ENCODE measurements at places on chromosomes 13 and 19. TPM values are rescaled to one million over a fixed set of nuclear protein-coding genes. Genes with fewer than 3 reads are reported as not detected.

- DNase-seq: no peak
Measured at GRCh38 chr13:50927701-50928100, 18.1 kb downstream of the RNASEH2B start.

RDH8 gene
- total RNA-seq: not detected

DNA sequence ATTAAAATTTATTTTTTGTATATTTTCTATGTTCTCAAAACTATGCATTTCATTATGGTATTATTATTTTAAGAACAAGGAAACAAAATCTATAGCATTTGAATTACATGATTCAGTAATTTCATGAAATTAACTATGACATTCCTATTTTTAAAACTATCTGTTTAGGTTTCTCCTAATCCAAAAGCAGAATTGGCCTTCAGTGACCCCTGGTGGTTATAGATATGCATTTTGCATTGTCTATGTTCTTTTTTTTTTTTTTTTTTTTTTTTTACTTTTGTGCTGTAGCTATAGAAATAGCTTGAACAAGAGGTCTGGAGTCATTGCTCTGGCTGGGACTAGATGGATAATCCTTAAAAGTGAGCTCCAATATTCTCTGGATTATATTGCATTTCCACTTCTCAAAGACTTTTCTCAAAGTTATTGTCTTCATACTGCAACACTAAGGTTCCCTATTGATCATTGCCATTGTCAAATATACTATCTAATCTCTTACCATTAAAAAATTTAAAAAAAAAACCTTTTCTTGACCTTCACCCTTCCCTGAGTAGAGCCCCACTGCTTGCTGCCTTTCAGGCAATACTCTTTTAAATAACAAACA, 15.9 kb upstream of the DNAJC3 start:
- no peak for DNase-seq

DNA sequence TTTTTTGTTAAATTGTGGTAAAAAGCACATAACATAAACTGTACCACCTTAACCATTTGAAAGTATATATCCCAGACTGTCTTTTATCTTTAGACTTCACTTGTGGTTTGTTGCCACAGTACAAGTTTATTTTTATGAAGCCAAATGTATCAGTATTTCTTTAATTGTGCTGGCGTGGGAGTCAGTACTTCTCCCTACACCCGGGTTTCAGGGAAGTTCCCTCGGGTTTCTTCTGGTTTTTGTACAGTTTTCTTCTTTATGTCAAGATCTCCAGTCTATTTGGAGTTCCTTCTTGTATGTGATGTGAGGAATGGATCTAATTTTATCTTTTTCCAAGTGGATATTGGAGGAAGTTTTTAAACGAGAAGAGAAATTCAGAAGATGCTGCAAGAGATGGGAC, 20.5 kb downstream of the CCDC8 start:
- no peak for DNase-seq

CYP4F3 gene
- 4.8 TPM for total RNA-seq

GRCh38 chr19:23527797-23528196, 132.5 kb upstream of the ZNF91 start:
- no peak for DNase-seq

ZNF492 gene
- total RNA-seq: 0.62 TPM

COLGALT1 gene
- 84.0 TPM for total RNA-seq

GJB2 gene
- total RNA-seq: 6.4 TPM

DNA sequence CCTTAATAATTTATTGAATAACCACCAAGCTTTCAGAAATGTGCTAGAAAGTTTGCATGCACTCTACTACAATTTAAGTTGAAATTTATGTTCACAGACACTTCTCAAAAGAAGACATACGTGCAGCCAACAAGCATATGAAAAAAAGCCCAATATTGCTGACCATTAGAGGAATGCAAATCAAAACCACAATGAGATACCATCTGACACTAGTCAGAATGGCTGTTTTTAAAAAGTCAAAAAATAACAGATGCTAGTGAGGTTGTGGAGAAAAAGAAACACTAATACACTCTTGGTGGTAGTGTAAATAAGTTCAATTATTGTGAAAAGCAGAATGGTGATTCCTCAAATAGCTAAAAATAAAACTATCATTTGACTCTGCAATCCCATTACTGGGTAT, 308.8 kb upstream of the PCDH9 start:
- no peak for DNase-seq

DNA sequence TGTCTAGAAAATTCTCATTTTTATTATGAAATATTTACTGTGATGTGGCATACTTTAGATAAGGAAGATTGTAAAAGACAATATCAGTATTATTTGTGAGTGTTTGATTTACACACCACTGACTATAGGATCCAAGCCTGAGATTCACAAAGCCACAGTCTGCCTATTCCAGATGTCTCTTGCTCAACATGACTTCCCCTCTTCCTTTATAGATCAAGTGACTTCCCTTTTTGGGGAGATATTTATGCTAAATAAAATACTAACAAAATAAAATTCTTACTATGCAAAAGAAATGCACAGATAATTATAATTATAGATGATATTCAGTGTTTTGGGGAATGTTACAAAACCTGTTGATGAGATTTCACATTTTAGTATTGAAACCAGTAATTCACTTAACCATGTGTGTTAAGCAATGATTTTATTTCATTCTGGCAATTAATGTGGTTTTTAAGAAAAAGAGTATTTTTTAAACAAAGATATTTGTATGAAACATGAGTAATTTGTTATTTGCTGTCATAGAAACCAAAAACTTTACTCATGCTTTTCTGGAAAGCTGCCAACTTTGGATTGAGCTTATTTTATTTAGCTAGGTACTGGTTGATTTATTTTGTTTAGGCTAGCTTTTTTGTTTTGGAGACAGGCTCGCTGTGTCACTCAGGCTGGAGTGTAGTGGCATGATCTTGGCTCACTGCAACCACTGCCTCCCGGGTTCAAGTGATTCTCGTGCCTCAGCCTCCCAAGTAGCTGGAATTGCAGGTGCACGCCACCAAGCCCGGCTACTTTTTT, 13.7 kb upstream of the GPR183 start:
- no peak for DNase-seq

DNA sequence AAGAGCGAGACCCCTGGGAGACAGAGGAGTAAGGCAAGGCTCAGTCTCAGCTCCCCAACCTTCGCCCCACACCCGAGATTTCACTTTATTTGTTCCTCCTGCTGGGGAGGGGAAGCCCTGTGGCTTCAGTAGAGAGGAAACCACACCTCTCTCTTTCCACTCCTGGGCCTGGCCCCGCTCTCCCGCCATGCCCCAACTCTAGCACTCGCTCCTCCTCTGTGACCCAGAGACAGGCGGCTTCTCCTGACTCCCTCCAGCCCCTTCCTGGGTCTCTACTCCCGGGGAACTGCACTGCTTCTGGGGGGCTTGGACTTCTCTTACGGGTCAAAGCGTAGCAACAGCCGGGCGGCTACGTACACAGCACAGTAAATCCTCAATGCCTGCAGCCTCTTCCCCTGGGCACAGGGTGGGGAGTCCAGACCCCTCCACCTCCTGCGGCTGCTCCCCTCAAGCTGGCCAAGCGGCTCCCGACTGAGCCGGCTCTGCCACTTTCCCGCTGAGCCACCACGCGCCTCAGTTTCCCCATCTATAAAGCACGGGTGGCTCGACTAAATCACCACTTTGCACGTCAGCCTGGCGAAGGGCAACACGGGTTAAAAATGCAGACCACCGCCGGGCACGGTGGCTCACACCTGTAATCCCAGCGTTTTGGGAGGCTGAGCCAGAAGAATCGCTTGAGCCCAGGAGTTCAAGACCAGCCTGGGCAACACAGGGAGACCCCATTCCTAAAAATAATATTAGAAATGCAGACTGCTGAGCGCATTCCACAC, 1.4 kb downstream of the RNF126 start:
- DNase-seq: no peak

DNA sequence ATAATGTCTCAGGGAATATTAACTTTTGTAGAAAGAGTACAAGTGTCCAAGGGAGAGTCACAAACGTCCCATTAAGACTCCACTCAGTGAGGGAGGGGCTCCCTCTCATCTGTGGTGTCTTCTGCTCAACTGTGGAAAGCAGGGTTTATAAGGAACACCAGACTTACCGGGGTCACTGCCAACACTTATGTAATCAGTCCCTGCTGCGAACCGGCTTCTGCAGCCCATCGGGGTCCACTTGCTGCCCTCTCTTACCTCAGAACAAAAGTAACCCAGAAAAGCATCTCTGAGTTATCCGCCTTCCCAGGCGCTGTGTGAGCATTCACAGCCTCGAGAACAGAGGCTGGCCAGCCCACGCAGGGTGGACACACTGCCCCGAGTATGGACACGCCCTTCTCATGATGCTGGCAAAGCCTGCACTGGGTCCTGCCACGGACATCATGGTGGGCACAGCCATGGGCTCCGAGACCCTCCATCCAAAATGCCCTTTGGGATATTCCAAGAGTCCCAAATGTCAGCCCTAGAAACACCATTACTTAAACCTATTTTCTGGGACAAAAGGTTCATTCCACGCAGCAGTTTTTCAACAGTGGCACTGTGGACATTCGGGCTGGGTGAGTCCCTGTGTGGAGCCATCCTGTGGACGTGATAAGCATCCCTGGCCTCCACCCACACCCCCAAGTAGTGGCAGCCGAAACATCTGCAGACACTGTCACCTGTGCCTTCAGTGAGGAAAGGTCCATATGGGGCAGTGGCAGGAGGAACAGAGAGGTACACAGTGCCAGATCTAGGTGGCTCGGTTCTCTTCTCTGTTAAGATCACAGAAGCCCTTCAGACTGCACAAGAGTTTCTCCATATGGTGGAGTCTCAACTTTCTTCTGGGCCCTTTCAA, 63.9 kb downstream of the STK24 start:
- no peak for DNase-seq

DNA sequence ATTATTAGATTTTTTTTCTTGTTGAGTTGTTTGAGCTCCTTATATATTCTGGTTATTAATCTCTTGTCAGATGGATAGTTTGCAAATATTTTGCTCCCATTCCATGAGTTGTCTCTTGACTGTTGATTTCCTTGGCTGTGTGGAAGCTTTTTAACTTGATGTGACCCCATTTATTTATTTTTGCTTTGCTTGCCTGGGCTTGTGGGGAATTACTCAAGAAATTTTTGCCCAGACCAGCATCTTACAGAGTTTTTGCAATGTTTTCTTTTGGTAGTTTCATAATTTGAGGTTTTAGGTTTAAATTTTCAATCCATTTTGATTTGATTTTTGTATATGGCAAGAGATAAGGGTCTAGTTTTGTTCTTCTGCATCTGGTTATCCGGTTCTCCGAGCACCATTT, 124.7 kb downstream of the PCCA start:
- no peak for DNase-seq

- no peak for DNase-seq
Measured at GRCh38 chr19:10430505-10431253, 10.3 kb downstream of the PDE4A start.

DNA sequence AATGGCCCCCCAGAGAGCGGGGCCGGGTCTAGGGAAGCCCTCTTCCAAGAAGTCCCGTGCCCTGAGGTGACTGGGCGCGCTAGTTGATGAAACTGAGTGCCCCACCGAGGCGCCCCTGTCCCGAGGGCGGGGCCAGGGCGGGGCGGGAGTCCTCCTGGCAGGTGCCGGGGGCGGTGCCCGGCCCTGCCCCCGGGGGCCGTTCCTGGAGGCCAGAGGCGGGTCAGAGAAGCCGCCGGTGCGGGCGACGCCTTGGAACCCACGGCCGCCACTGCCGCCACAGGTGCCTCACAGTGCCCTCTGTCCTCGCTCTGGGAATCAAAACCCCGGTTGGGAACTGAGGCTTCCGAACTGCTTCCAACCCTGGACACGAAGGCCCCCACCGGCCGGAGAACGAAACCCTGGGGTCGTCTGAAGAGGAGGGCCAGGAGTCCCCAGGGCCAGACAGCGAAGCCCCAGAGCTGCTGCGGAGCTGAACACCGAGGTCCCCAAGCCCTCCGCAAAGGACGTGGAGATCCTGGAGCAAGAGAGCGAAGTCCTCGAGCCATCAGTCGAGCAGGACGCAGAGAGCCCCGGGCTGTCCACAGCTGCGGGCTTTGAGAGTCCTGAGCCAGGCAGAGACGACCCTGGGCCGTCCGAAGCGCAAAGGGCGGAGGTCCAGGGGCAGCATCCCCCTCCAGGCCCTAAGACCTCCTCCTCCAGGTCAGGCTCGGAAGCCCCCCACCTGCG, at the start of gene MISP3:
Gene MISP3 (plus strand): TSS at position 252 of the 726 bp plus-strand sequence. CDS start 524 bp downstream, outside the sequence.
- DNase-seq: peak; percentile 68

- no peak for DNase-seq
Measured at GRCh38 chr13:20351281-20352022, 119.3 kb upstream of the GJB6 start.

ANO8 gene
- total RNA-seq: 14.8 TPM

DNA sequence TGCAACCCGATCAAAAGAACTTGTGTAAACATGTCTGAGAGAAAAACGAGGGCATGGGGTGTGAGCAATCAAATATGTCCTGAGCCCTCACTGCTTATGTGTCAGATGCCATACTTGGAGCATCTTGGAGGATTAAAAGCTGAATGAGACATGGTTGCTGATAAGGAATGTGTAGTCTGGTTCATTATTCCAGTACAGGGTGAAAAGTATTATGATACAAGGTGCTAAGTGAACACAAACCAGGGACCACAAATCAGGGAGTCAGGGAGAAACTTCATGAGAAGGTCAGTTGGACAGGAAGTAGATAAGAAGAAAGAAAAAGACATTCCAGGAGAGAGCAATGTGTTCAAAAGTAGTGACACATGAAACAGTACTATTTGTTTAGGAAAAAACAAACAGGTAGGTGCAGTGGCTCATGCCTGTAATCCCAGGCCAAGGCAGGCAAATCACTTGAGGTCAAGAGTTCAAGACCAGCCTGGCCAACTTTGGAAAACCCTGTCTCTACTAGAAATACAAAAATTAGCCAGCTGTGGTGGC, 2.0 kb upstream of the RCBTB1 start:
- no peak for DNase-seq

DNA sequence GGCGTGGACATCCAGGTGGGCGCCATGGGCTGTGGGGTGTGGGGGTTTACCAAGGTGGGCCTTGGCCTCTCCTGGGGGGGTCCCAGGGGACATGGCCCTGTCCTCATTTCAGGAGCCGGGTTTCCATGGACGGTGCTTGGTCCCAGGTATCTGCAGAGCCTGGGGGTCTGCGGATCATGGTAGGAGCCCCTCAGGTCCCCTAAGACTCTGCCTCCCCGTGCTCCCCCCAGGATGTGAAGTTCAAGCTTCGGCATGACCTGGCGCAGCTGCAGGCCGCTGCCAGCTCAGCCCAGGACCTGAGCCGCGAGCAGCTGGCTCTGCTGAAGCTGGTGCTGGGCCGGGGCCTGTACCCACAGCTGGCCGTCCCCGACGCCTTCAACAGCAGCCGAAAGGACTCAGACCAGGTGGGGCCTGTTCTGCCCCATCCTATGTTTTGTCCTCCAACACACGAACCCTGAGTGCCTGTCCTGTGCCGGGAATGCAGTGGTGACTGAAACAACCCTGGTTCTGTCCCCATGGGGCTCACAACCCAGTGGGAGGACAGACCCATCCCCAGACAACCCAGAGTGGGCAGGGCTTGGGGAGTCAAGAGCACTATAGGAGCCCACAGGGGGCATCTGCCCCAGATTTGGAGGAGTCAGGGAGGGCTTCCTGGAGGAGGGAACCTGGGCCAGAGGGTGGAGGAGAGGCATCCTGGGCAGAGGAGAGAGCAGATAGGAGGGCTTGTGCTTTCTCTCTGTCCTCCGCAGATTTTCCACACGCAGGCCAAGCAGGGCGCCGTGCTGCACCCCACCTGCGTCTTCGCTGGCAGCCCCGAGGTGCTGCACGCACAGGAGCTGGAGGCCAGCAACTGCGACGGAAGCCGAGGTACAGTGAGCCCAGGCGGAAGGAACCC, 26.8 kb downstream of the DHX34 start:
- no peak for DNase-seq

- no peak for DNase-seq
Measured at GRCh38 chr19:29371251-29372090, 154.3 kb upstream of the VSTM2B start.

- no peak for DNase-seq
Measured at GRCh38 chr19:55147545-55148251, 1.3 kb downstream of the TNNT1 start.

ZNF497 gene
- 2.0 TPM for total RNA-seq

Measured in sciatic nerve (tissue), 2 donors.